ENCODE measurements at places on chromosomes 6 and 20. TPM values are rescaled to one million over a fixed set of nuclear protein-coding genes. Genes with fewer than 3 reads are reported as not detected.

The CLPSL2 gene
- total RNA-seq = not detected

The TGIF2 gene
- 50.4 TPM for total RNA-seq

The COL20A1 gene
- 0.11 TPM for total RNA-seq

The MAPK13 gene
- 45.1 TPM for total RNA-seq

The ACSS1 gene
- total RNA-seq = 17.7 TPM

The ARFRP1 gene
- 28.6 TPM for total RNA-seq

The BAG2 gene
- total RNA-seq = 5.0 TPM

The IRF4 gene
- 24.7 TPM for total RNA-seq

The BTBD9 gene
- 54.5 TPM for total RNA-seq

The GFRA4 gene
- not detected for total RNA-seq
